ENCODE measurements at places on chromosomes 16 and 17. TPM values are rescaled to one million over a fixed set of nuclear protein-coding genes. Genes with fewer than 3 reads are reported as not detected.

The TBC1D28 gene
- not detected for total RNA-seq

GRCh38 chr17:57551321-57552079 is 193.6 kb downstream of the CCDC182 start:
- H3K27ac ChIP-seq, result no peak overlapping the region
- no peaks in the 10 kb centered on the region for H3K27me3 ChIP-seq
- DNase-seq, result peak; percentile 30
- peaks cover 30% of the 10 kb centered on the region for H3K4me1 ChIP-seq
- no peaks in the 10 kb centered on the region for H3K36me3 ChIP-seq

GRCh38 chr17:50204431-50204830 is 3.0 kb upstream of the COL1A1 start:
- H3K27ac ChIP-seq, result no peak overlapping the region
- DNase-seq, result no peak
- peaks cover 47% of the 10 kb centered on the region for H3K27me3 ChIP-seq
- H3K36me3 ChIP-seq, result no peaks in the 10 kb centered on the region
- no peak overlapping the region for H3K4me3 ChIP-seq
- peaks cover 17% of the 10 kb centered on the region for H3K4me1 ChIP-seq

DNA sequence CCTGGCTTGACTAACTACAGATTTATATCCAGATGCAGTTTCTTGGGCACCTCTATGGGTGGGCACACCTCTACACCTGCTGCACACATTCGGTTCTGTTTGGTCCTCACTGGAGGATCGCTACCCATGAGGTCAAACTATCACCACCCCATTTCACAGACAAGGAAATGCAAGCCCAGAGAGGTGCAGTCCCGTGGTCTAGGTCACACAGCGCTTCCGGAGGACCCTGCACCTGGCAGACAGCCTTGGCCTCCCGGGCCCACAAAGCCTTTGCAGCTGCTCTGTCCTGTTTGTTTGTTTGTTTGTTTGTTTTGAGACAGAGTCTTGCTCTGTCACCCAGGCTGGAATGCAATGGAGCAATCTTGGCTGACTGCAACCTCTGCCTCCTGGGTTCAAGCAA is 39.3 kb upstream of the JPH3 start:
- no peak overlapping the region for H3K4me3 ChIP-seq
- H3K27me3 ChIP-seq, result no peaks in the 10 kb centered on the region
- no peak for DNase-seq
- no peaks in the 10 kb centered on the region for H3K36me3 ChIP-seq
